Left lung (tissue), 14 donors: ENCODE measurements at places on chromosomes 7 and 10. TPM values are rescaled to one million over a fixed set of nuclear protein-coding genes. Genes with fewer than 3 reads are reported as not detected.

DNA sequence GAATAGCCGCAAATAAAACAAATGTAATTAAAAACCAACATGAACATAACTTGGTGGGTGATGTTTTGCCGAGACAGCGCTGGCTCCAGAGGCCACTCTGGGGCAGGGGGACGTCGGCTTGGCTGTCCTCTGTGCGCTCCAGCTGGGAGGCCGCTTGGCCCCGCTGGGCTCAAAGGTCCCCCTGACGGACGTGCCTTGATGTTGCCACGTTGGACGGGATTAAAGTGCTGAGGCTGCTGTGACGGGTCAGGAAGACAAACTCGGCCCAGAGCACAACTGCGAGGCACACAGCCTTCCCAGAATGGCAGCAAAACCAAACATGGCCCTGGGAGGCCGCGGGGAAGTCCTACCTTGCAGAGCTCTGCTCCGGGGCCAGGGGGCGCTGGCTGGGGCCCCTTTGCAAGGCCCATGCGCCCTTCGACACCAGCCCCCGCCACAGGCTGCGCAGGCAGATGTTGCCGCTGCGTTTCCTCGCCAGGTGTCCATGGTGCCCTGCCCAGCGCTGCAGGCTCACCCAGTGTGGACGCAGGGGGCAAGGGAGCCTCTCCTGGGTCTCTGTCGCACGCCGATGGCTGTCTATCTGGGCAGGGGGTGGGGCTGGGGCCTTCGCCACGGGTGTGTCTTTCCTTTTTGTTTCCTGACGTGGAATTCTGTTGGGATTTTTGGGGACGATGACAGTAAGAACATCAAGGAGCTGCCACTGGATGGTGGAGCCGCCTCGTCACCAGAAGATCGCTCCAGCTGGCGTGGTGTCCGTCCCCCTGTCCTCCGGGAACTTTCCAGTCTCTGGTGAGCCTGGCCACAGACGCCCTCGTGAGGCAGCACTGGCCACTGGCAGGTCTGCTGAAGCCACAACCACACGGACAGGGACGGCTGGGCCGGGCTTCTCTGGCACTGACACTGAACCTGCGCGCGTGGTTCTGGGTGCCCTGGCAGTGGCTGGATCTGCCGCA is 99.6 kb upstream of the DIP2C start:
- H3K27ac ChIP-seq, result no peak overlapping the region
- no peaks in the 10 kb centered on the region for H3K36me3 ChIP-seq
- H3K4me1 ChIP-seq, result peaks cover 8% of the 10 kb centered on the region
- no peaks in the 10 kb centered on the region for H3K27me3 ChIP-seq
- peak; percentile 66 for DNase-seq
- H3K4me3 ChIP-seq, result no peak overlapping the region

DNA sequence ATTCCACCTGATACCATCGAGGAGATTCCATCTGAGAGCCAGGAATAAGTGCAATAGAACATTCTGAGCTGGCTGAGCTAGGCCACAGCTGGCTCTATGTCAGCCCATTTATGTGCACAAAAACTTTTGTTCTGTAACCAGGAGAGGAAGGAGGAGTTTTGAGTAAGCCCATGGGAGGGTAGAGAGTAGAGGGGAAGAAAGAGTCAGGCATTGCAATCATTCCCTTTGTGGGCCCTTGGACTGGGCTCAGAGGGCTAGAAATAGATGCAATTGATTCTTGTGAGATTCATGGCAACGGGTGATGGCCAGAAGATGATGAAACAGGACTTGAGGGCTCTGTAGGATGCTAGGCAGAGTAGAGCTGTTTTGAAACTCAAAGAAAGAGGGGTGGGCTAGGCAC is 104.6 kb upstream of the KIF5B start:
- no peaks in the 10 kb centered on the region for H3K27me3 ChIP-seq
- no peak for DNase-seq
- no peaks in the 10 kb centered on the region for H3K36me3 ChIP-seq

GRCh38 chr7:16422103-16422435 is 731 bp upstream of the CRPPA start:
- H3K36me3 ChIP-seq, result no peaks in the 10 kb centered on the region
- H3K4me1 ChIP-seq, result peaks cover 16% of the 10 kb centered on the region
- no peak for DNase-seq
- no peak overlapping the region for H3K4me3 ChIP-seq
- H3K27ac ChIP-seq, result peak overlapping the region; percentile 99
- H3K27me3 ChIP-seq, result no peaks in the 10 kb centered on the region

GRCh38 chr7:43458330-43459018 is 124.4 kb upstream of the STK17A start:
- H3K27me3 ChIP-seq, result no peaks in the 10 kb centered on the region
- H3K4me3 ChIP-seq, result no peak overlapping the region
- no peak for DNase-seq
- H3K4me1 ChIP-seq, result no peaks in the 10 kb centered on the region
- no peak overlapping the region for H3K27ac ChIP-seq

DNA sequence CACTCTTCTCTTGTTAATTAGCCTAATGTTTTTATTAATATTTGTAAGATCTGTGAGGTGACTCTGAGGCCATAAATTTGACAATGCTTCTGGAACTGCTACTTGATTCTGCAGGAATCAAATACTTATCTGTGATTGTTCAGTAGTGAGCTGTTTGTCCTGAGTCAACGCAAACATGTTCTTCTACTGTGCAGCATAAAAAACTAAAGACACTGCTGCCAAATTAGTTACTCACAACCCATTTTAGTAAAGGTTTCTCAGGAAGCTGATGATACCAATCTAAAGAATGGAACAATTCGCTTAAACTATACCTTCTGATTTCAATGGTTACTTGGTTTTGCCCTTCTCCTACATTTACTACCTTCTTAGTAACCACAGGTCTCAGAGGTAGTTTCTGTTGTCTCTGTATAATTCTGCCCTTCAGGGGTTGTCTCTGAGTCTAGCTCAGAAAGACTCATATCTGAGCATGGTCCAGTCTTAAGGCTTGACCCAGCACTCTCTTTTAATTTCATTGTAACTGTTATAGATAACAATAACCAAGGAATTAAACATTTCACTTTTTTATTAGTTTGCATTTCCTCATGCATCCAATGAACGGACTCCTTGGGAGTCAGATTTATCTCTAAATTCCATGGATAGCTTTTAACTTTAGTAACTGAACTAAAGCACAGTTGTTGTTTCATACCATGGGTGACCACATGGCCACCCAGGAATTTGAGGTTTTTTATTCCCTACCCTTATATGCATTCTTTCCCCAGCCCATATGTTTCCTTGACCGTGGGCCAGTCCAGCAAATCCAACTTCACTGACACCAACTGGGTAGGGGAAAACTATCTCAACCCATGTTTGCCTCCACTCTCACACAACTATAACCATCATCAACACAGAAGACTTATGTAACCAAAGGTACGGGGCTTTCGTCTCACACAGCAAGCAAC is 309.5 kb upstream of the TEX47 start:
- H3K27me3 ChIP-seq, result no peaks in the 10 kb centered on the region
- DNase-seq, result no peak
- H3K4me3 ChIP-seq, result no peak overlapping the region

- H3K4me1 ChIP-seq, result no peaks in the 10 kb centered on the region
- no peak for DNase-seq
- no peaks in the 10 kb centered on the region for H3K36me3 ChIP-seq
- H3K27me3 ChIP-seq, result no peaks in the 10 kb centered on the region
- H3K4me3 ChIP-seq, result no peak overlapping the region
- no peak overlapping the region for H3K27ac ChIP-seq
Measured at GRCh38 chr7:107274506-107274905, 105.7 kb downstream of the HBP1 start.

- no peak overlapping the region for H3K4me3 ChIP-seq
- H3K27me3 ChIP-seq, result no peaks in the 10 kb centered on the region
- no peaks in the 10 kb centered on the region for H3K4me1 ChIP-seq
- H3K36me3 ChIP-seq, result no peaks in the 10 kb centered on the region
Measured at GRCh38 chr7:152050547-152050971, 25.1 kb downstream of the GALNT11 start.

- H3K4me1 ChIP-seq, result peaks cover 25% of the 10 kb centered on the region
- H3K4me3 ChIP-seq, result no peak overlapping the region
- H3K36me3 ChIP-seq, result no peaks in the 10 kb centered on the region
- no peak for DNase-seq
- H3K27me3 ChIP-seq, result no peaks in the 10 kb centered on the region
- H3K27ac ChIP-seq, result no peak overlapping the region
Measured at GRCh38 chr7:148702876-148703670, 4.4 kb downstream of the CUL1 start.

- H3K4me3 ChIP-seq, result no peak overlapping the region
- no peaks in the 10 kb centered on the region for H3K36me3 ChIP-seq
- no peaks in the 10 kb centered on the region for H3K4me1 ChIP-seq
- no peak for DNase-seq
- no peaks in the 10 kb centered on the region for H3K27me3 ChIP-seq
Measured at GRCh38 chr7:33554576-33554975, 350.8 kb upstream of the BMPER start.

GRCh38 chr7:14924398-14924797 is 21.8 kb upstream of the DGKB start:
- H3K4me3 ChIP-seq, result no peak overlapping the region
- no peaks in the 10 kb centered on the region for H3K4me1 ChIP-seq
- no peak for DNase-seq
- H3K36me3 ChIP-seq, result no peaks in the 10 kb centered on the region
- H3K27me3 ChIP-seq, result no peaks in the 10 kb centered on the region

DNA sequence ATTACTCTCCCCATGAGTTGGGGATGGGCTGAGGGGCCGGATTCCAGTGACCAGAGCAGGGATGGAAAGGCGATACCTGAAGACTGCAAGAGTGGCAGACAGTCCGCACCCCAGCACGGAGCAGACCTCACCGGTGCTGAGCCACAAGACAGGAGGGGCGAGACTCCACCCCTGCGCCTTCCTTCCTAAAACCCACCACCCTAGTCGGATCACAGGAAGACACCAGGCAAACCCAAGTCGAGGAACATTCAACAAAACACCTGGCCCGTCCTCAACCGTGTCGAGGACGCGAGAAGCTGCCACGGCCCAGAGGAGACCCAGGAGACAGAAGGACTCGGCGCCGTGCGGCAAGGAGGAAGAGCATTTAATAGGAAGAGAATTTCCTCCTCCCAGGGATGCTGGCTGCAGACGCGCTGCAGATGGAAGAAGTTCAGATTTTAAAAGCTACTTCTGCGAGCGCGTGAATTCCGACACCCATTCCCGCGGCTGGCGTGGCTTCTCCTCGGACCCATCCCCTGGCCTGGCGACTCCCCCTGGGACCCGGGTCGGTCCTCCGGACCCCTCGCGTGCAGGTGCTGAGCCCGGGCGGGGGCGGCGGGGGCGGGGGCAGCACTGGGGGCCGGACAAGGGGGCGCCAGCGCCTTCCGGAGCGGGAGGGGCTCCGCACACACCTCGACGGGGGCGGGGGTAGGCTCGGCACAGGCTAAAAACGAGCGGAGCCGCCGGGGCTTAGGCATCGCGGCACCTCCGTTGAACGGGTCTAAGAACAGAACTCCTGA is 563 bp upstream of the UTF1 start:
- peaks cover 51% of the 10 kb centered on the region for H3K27me3 ChIP-seq
- no peaks in the 10 kb centered on the region for H3K4me1 ChIP-seq
- H3K27ac ChIP-seq, result no peak overlapping the region
- no peak overlapping the region for H3K4me3 ChIP-seq
- H3K36me3 ChIP-seq, result no peaks in the 10 kb centered on the region

- peak overlapping the region; percentile 49 for H3K27ac ChIP-seq
- no peaks in the 10 kb centered on the region for H3K27me3 ChIP-seq
- no peak overlapping the region for H3K4me3 ChIP-seq
- no peaks in the 10 kb centered on the region for H3K4me1 ChIP-seq
- DNase-seq, result no peak
- H3K36me3 ChIP-seq, result no peaks in the 10 kb centered on the region
Measured at GRCh38 chr7:111012799-111013675, 77.9 kb upstream of the LRRN3 start.

DNA sequence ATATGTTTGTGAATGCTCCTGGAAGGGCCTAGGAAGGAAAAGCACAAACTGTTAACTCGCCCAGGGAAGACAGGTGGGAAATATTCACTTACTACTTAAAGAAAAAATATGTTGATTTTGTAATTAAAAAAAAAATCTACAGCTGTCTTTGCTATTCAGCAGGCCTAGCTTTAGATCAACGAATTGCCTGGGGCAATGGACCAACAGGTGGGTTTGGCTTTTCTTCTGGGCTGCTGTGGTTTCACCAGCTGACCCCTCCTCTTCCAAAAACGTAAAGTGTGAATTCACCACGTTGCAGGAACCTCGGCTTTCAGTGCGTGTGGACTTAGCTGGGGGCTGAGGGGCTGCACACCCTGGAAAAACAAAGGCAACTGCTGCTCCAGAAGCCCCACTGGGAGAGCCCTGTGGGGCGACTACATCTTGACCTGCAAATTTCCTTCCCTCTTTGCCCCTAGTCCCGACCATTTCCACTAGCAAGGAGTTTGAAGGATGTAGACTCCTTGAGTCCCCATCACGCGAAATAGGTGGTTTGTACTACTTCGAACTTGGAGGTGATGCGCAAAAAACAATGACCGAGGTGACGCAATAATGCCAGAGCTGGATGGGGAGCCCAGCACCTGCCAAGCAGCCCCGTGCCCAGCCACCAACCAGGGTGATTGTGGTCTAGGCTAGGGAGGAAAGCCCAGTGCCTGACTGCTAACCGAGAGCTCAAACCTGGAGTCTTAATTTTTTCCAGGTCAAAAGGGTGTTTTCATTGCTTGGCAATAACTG is 7.4 kb downstream of the PRLHR start:
- DNase-seq, result no peak
- peaks cover 32% of the 10 kb centered on the region for H3K27me3 ChIP-seq
- no peaks in the 10 kb centered on the region for H3K4me1 ChIP-seq
- no peaks in the 10 kb centered on the region for H3K36me3 ChIP-seq

- no peak overlapping the region for H3K27ac ChIP-seq
- no peak overlapping the region for H3K4me3 ChIP-seq
- H3K36me3 ChIP-seq, result no peaks in the 10 kb centered on the region
- no peaks in the 10 kb centered on the region for H3K4me1 ChIP-seq
Measured at GRCh38 chr7:24463474-24463873, 109.8 kb upstream of the PALS2 start.

- H3K27me3 ChIP-seq, result no peaks in the 10 kb centered on the region
- no peak for DNase-seq
- no peaks in the 10 kb centered on the region for H3K36me3 ChIP-seq
- H3K4me3 ChIP-seq, result no peak overlapping the region
Measured at GRCh38 chr10:30821994-30822692, 192.6 kb upstream of the LYZL2 start.

- H3K27me3 ChIP-seq, result peaks cover 4% of the 10 kb centered on the region
- no peak overlapping the region for H3K4me3 ChIP-seq
- no peak for DNase-seq
- H3K4me1 ChIP-seq, result no peaks in the 10 kb centered on the region
- H3K27ac ChIP-seq, result no peak overlapping the region
Measured at GRCh38 chr10:43026039-43026973, 50.6 kb upstream of the RET start.

GRCh38 chr7:21568762-21569161 is 25.9 kb downstream of the DNAH11 start:
- no peak overlapping the region for H3K27ac ChIP-seq
- no peaks in the 10 kb centered on the region for H3K36me3 ChIP-seq
- no peak for DNase-seq

- H3K27ac ChIP-seq, result no peak overlapping the region
- DNase-seq, result no peak
- no peak overlapping the region for H3K4me3 ChIP-seq
- peaks cover 5% of the 10 kb centered on the region for H3K36me3 ChIP-seq
- H3K27me3 ChIP-seq, result no peaks in the 10 kb centered on the region
Measured at GRCh38 chr10:76034353-76035205, 603.2 kb downstream of the LRMDA start.

Gene DNTT
- not detected for total RNA-seq

Gene CCM2
- 43.4 TPM for total RNA-seq

Gene PILRA
- 20.6 TPM for total RNA-seq

Gene EGFR
- 79.3 TPM for total RNA-seq
